NCI-H524 (cell line): ENCODE measurements at places on chromosomes 1 and 21.

- DNase-seq = no peak
These were observed 734.1 kb downstream of the LRRIQ3 start for GRCh38 chr1:73463873-73464272.

DNA sequence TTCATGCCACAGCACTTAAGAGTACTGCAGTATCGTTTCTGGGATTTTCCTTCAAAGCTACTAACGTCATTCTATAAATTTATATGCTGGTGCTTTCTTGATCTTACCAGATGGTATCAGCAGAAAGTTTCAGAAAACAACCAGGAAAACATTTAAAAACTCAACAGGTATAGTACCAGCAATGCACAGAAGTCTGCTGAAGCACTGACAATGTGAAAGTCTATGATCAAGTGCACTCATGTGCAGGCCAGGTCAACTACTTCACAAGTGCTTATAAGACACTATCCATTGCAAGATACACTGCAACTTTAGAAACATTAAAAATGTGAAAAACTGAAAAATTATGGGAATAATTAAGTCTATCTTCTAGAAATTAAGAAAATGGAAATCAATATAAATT lies 34.7 kb downstream of the LYST start:
- no peak for DNase-seq

- DNase-seq = peak; percentile 41
These were observed 7.2 kb upstream of the TACSTD2 start for GRCh38 chr1:58584082-58584895.

DNA sequence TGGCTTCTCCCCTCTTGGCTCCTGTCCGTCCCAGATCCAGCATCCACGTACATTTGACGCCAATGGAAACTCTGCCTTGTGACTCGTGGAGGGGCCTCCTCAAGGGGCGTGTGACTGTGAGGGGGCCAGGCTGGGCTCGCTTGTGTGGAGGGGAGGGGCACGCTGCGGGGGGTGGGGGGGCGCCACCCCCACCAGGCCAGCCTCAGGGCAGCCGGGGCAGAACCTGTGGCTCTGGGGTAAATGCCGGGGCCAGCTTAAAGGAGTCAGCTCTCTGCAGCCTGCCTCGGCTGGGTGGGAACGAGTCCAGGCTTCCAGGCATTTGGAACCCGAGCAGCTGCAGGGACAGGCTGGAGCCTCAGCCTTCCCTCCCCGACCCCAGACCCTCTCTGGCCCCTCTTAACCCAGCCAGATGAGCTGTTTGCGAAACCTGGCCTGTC lies 94.1 kb downstream of the SIK1 start:
- DNase-seq = no peak
